ENCODE measurements at places on chromosomes 13 and 19.

DNA sequence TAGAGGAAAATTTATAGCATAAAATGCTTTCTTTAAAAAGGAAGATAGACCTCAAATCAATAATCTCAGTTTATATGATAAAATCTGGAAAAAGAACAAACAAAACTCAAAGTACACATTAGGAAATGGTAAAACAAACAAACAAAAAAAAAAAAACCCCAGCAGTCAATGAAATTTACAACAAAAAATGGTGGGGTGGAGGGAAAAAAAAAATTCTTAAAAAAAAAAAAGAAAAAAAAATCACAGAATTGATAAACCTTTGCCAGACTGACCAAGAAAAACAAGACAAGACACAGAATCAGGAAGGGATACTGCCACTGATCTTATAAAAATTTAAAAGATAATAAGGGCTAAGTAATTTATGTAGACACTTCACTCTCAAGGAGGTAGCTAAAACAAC lies 11.2 kb downstream of the TUBGCP3 start:
- no peak for DNase-seq

DNA sequence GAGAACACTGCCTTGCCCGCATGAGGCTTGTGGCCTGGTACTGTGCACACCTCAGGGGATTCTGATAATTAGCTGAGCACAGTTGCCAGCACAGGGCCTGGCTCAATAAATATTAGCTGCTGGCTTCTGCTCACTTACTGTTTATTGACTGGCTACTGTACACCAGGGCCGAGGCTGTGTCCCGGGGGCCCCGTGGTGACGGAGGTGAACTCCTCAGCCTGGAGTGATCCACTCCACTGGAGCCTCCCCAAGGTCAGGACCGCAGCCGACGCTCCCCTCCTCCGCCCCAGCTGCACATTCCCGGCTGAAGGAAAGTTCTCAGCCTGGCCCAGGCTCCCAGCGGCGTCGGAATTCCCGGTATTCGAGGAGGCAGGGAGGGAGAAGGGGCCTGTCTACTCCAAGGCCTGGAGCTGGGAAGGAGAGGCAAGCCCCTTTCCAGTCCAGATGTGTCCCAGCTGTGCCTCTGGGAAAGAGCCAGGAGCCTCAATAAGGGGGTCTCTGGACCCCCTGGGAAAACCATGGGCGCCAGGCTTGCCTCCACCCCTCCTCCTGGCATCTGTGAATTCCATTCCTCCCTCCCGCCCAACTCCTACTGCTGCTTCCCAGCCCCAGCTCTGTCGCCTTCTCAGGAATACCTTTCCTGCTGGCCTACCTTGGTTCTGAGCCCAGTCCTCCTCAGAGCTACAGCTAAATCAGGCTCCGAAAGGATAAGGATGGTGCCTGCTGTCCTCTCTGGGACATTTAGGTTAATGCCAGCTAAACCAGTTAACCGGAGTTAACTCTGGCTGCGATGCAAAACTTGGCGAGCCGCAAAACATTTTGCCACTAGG lies 7.3 kb downstream of the RPS16 start:
- DNase-seq, result no peak

DNA sequence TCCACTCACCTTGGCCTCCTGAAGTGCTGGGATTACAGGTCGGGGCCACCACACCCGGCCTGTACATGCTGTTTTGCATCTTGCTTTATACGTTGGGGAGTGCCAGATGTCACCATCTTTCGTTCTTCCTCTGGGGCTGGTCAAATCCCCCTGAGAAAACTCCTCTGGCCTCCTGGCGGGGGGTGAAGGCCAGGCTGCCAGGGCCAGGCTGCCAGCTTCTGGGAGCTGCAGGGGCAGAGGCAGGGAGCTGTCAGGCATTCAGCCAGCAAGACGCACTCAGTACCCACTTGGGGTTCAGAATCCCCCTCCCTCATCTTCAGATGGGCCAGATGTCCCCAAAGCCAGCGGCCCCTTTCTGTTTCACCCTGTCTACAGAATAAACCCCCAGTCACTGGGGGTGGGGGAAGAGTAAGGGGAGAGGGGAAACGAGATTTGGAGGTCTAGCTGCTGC lies 16.1 kb downstream of the ZSWIM9 start:
- DNase-seq, result no peak

- DNase-seq, result no peak
Measured at GRCh38 chr19:17420475-17420924, 653 bp downstream of the MVB12A start.

- DNase-seq, result no peak
Measured at GRCh38 chr19:24051516-24051915, 35.5 kb upstream of the ZNF254 start.

GRCh38 chr13:111139873-111140561 lies 24.9 kb downstream of the ARHGEF7 start:
- DNase-seq, result no peak

DNA sequence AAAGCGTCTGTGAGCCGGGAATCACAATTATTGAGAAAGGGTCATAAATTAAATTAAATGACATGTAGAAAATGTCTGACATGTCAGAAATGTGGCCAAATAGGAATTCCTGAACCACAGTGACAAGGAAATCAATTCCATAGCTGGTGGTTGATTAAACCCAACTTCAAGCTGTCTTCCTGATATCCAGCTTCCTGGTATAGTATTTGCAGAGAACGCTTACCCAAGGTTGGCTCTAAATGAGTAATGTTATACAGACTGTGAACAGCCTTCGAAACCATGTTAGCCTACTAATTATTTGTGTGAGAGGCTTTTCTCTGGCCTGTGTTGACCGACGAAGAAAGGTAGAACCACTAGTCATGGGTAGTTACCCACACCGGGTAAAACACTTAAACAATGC lies 347.2 kb downstream of the RFC3 start:
- no peak for DNase-seq

DNA sequence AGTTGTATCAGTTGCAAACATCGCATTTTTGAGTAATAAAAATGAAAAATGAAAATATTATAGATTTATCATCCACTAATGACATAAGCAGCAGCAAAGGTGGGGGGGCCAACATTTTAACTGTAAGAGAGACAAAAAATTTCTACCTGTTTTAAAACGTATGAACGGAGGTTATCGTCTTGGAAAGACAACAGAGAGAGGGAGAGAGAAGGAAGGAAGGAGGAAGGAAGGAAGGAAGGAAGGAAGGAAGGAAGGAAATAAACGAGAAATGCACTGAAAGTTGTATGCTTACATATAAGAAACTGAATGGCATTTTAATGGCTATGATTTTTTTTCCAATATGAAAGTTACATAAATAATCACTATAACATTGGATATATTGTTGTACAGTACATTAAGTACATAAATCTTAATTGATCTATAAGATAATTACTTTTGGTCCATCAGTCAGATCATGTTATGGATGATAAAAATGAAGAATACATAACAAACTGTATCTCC lies 862.8 kb upstream of the SLITRK1 start:
- no peak for DNase-seq

GRCh38 chr13:93262729-93263345 lies 36.2 kb downstream of the GPC6 start:
- DNase-seq, result no peak

DNA sequence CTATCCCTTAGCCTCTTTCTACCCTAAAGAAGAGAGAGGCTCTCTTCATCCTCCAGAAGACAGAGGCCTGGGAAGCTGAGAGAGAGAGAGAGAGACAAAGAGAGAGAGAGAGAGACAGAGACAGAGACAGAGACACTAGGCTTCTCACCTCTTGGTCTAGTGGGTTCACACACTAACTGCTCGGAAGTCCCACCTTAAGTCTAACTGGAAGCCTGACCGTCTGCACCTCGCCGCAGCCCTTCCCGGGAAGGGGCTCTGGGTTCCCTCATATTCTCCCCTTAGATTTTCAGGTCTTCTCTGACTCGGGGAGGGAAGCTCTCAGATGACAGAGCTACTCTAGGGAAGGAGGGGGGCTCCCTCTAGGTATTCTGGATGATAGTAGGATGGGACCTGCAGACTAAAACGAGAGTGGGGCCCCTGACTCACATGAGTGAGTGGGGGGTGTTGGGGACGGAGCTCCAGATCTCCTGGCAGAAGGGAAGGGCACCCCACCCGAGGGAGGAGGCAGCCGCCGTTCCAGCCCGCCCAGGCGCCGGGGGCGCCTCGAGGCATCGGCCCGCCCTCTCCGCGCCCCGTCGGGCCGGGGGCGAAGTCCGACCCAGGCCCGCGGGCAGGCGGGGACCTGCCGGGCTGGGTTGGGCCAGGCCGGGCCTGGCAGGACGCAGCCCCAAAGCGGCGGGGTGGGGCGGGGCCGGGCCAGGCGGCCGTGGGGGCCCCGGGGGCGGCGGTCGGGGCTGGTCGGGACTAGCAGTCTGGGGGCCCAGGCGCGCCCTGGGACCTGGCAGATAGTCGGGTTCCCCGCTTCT lies 2.0 kb upstream of the JUNB start:
- DNase-seq, result no peak

- DNase-seq, result peak; percentile 42
Measured at GRCh38 chr13:78022164-78022877, 103.7 kb upstream of the EDNRB start.

DNA sequence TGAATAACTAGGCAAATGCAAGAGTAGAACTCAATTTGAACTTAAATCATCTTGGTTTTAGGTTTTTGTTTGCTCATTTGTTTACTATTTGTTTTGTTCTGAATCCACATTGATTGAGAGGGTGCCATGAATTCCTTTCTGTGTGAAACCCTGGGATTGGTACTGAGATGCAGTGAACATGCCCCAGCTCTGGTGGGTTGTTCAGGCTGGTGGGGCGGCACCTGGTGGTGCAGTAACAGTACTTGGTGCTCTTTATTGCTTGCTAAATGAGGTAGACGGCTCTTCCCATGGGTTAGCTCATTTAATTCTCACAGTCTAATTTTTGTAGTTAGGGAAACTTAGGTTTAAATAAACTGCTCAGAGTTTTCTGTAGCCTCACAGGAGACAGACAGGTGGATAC lies 48.4 kb downstream of the WASF3 start:
- no peak for DNase-seq

GRCh38 chr13:30720172-30720869 lies 15.0 kb upstream of the ALOX5AP start:
- no peak for DNase-seq

DNA sequence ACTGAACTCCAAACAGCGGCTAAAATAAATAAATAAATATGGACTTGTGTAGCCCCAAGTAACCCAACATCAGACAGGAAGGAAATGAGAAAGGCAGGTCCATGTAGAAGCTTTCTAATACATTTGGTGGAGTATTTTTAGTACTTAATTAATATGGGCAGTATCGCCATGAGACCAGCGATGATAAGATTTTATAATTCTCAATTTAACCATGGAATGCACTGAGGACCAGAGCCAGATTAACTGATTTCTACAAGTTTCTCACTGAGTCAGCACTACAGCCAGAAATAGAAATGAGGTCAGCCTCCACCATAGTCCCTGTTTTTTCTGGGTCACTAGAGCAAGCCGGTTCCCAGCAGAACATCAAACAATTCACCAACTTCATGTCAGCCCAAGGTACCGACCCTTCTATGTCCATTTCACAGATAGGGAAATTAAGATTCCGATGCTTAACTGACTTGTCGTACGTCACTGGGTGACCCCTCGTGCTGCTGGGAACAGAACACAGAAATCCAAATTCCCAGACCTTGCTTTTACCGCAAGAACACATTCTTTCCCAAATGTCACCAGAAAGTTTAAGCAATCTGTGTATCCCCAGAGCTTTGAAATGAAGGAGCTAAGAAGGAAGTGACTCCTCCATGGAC lies 90.4 kb downstream of the COL4A1 start:
- peak; percentile 56 for DNase-seq

DNA sequence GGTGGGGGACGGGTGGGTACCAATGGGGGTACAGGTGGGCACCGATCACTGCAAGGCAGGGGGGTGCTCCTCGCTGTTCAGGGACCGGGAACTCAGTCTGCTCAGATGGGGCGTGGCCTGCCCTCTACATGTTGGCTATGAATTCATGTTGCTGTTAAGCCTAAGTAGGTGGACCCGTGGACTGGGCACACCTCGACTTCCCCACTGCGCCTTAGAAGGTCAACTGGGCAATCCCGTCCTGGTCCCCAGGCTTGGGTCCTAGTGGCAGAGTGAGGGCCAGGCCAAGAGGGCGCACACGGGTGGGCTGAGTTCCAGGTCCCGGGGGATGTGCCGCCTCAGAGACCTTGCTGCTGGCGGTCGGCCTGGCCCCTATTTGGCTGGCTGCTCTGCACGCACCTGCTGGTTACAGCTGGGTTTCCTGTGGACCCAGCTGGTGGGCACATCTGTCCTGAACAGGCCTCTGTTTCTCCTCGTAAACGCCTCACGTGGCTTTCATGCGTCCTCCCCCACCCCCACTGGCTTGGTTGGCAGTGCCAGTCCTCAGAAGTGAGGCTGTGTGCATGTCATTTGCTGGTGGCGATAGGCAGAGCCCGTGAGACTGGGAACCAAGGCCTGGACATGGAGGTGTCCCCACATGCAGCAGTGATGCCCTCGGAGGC lies 13.5 kb upstream of the ZNF554 start:
- no peak for DNase-seq

- DNase-seq, result no peak
Measured at GRCh38 chr13:41501281-41501680, 43.9 kb downstream of the RGCC start.

GRCh38 chr19:7355151-7355820 lies 6.5 kb downstream of the ARHGEF18 start:
- DNase-seq, result no peak

- DNase-seq, result no peak
Measured at GRCh38 chr13:80055847-80056246, 285.1 kb downstream of the SPRY2 start.

GRCh38 chr19:2440515-2440914 lies 13.1 kb upstream of the TIMM13 start:
- DNase-seq, result no peak

DNA sequence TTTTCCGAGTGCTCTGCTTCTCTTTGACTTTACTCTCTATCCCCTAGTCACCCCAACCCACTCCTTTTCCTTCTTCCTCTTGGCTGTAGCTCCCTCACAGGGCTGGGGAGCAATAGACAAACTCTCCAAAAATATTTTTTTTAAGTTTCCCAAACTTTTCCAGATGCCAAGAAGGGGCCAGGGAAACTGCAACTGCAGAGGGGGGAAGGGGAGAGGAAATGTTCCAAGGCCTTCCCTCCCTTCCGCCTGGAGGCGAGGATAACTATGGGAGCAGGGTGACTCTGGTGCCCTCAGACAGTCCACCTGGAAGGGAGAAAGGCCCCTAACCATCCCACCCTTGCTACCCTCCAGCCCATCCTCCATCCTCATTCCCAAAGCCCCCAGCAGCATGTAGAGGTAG lies 49.4 kb downstream of the LYL1 start:
- no peak for DNase-seq

GRCh38 chr13:35830850-35831450 lies 300.2 kb downstream of the DCLK1 start:
- no peak for DNase-seq

- DNase-seq, result no peak
Measured at GRCh38 chr13:107650081-107650701, 565.1 kb downstream of the LIG4 start.

Measured in non-pigmented ciliary epithelial cell (primary cell).